ENCODE measurements at places on chromosomes 1 and 21.
A peak's percentile ranks its signal among the peaks of the same experiment; 100 is the strongest.

DNA sequence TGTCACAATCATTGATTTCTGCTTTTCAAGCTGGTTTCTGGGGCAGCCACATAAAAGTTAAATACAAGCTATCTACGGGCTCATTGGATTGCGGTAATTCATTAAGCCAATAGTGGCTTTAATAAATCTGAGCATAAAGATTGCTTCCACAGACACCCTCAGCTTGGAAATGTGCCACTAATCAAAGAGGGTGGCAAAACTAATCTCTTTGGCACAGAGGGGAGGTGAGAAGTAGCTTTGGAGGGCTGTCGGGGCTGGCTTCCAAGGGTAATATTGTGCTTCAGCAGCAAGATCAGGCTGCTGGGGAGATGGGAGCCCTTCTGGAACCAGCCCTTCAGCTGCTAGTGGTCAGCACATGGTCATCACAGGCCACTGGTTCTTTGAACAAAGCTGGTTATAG lies 21.2 kb upstream of the KAZN start:
- no peaks in the 10 kb centered on the region for H3K27me3 ChIP-seq
- H3K36me3 ChIP-seq, result no peaks in the 10 kb centered on the region
- no peaks in the 10 kb centered on the region for H3K4me1 ChIP-seq
- DNase-seq, result no peak
- H3K4me3 ChIP-seq, result no peak overlapping the region

- H3K27me3 ChIP-seq, result no peaks in the 10 kb centered on the region
- no peak overlapping the region for H3K27ac ChIP-seq
- H3K4me3 ChIP-seq, result no peak overlapping the region
- H3K36me3 ChIP-seq, result no peaks in the 10 kb centered on the region
Observed at GRCh38 chr1:62778208-62778607, 5.7 kb upstream of the ATG4C start.

DNA sequence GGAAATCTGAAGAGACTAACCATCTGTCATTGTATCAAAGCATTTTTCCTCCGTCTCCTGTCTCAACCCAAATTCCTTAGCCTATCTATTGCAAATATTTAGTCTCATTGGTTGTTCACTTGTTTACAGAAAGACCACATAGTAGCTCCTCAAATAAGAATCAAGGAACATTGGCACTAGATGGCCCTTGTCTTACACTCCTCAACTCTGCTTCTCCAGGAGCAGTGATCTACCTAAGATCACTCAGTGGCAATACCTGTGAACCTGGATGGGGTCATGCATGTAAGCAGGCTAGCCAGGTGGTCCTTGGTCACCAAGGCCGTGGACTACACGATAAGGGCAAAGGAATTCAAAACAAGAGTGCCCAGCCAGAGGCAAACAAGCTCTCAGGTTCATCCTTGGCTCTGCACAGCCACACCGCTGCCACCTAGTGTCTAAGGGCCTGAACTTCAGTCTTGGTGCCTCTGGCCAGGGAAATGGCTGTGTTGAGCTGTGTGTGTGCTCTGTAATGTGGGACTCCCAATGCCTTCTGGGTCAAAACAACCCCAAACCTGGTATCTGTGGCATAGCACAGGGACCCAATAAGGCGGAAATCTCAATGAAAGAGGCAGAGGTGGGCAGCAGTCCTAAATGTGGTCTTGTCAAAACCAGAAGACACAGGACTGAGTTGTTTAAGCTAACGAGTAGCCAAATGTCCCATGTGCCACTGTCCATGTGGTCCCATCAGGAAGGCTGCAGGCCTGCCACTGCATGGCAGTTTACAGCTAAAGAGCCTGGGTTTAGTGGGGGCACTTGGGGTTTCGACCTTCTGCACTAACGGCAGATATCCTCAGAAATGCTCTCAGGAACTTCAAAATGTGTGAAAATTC lies 54.5 kb downstream of the GPR161 start:
- no peaks in the 10 kb centered on the region for H3K36me3 ChIP-seq
- no peaks in the 10 kb centered on the region for H3K27me3 ChIP-seq
- no peak overlapping the region for H3K4me3 ChIP-seq
- H3K4me1 ChIP-seq, result peaks cover 20% of the 10 kb centered on the region

GRCh38 chr1:209650454-209650853 lies 1.8 kb downstream of the LAMB3 start:
- DNase-seq, result no peak
- H3K27ac ChIP-seq, result no peak overlapping the region
- peaks cover 44% of the 10 kb centered on the region for H3K4me1 ChIP-seq
- no peaks in the 10 kb centered on the region for H3K36me3 ChIP-seq
- no peaks in the 10 kb centered on the region for H3K27me3 ChIP-seq

- no peak overlapping the region for H3K4me3 ChIP-seq
- no peak for DNase-seq
- H3K27me3 ChIP-seq, result no peaks in the 10 kb centered on the region
- H3K27ac ChIP-seq, result no peak overlapping the region
- no peaks in the 10 kb centered on the region for H3K4me1 ChIP-seq
Observed at GRCh38 chr1:10419351-10419750, 10.9 kb upstream of the CENPS start.

DNA sequence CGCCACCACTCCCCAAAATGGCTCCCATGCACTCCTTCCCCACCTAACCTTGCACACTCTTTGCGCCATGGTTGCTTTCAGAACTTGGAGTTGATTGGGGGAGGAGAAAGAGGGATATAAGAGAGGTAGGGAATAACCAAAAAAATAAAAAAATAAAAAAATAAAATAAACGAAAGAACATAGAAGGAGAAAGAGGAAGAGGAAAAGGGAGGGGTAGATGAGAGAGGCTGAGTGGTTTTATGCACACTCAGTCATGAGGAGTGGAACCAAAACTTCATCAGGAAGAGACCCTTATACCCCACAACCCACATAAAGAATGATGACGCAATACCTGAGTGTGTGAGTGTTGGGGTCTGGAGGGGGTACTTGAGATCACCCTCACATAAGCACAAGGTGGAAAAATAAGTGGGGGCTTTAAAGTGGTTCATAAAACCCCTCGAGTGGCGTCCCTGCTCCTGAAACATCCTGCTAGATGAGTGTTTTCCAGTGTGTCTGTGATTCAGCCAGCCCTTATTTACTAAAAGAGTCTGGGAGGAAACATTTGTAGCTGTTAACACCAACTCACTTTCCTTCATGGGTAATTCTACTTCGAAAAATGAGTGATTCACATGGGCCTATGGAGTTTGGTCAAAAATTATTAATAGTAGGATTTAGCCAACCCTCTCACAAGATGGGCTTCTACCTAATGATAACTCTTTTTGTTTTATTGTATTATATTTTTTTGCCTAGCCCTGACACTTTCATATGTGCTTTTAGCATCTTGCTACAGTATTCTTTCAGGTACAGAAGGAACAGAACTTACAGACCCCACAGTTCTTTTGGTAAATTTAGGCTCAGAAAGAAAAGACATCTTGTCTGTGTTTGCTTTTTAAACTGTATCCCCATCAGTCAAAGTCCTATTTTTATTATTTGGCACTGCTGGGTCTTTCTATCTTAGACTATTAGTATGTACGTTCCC lies 5.2 kb downstream of the SLAMF1 start:
- H3K4me3 ChIP-seq, result no peak overlapping the region
- DNase-seq, result no peak
- H3K4me1 ChIP-seq, result peaks cover 3% of the 10 kb centered on the region
- no peaks in the 10 kb centered on the region for H3K27me3 ChIP-seq
- no peak overlapping the region for H3K27ac ChIP-seq

DNA sequence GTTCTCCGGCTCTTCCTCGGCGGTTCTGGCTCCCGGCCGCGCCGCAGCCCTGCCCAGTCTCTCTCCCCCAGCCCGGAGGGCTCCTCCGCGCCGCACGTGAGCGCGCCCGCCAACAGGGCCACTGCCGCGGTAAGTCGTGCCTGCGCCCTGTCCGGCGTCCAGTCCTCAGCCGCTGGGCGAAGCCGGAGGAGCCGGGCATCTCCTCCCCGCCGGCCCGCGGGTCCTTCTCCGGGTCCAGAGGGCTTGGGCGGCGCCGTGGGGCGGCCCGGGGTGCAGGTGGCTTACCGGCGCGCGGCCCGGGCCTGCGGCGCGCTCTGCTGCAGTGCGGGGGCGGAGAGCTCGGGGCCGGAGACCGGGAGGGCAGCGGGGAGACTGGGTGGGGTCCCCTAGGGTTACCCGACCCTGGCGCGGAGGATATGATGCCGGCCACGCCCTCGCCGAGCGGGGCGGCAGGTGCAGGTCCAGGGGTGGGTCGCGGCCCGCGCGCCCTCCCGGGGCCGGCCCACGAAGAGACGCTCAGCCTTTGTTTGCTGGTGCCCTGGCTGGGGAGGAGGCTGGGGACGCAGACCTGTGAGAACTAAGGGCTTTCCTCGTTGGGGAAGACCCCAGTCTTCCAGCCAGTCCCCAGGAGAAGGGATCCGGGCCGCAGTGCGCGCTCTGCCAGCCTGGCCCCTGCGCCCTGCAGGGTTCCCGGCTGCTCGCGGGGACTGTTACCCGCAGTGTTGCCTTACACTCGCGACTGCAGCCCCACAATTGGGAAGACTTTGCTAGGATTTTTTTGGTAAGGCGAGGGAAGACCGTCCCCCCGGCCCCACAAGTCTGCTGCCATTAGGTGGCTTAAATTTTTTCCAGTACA lies at the start of gene DOP1B:
TSS of gene DOP1B (plus strand) at position 10 of the 856 bp plus-strand sequence. CDS start 7,910 bp downstream, outside the sequence.
- H3K36me3 ChIP-seq, result no peaks in the 10 kb centered on the region
- DNase-seq, result no peak
- peaks cover 17% of the 10 kb centered on the region for H3K4me1 ChIP-seq
- peak within 1 kb of the TSS; percentile 55 for H3K27ac ChIP-seq
- H3K4me3 ChIP-seq, result peak within 1 kb of the TSS; percentile 80

DNA sequence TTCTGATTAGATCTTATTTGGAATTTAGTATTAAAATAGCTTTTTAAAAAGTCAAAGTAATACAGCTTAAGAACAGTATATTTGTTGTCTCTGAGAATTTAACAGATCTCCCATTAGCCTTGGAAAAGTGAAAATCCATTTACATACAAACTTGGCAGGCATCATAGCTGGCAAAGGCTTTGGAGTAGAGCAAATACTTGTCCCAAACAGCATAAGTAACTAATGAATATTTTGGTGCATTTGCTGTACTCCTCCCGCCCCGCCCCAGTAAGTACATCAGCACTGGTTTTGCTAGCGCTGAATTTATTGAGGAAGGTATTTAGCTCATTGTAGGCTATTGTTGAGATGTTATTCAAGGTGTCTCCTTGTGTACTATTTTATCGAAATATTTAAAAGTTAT lies 417.7 kb upstream of the KAZN start:
- no peaks in the 10 kb centered on the region for H3K36me3 ChIP-seq
- no peak for DNase-seq
- no peaks in the 10 kb centered on the region for H3K27me3 ChIP-seq
- no peak overlapping the region for H3K4me3 ChIP-seq

- no peaks in the 10 kb centered on the region for H3K36me3 ChIP-seq
- H3K4me3 ChIP-seq, result no peak overlapping the region
- H3K27ac ChIP-seq, result peak overlapping the region; percentile 34
- peaks cover 3% of the 10 kb centered on the region for H3K4me1 ChIP-seq
Observed at GRCh38 chr1:63909526-63909925, 135.7 kb downstream of the ROR1 start.
